Activated T-helper 1 cell treated with Interleukin-2 at 50 U/mL for 16 hours (primary cell): ENCODE measurements at places on chromosomes 7 and 10.

DNA sequence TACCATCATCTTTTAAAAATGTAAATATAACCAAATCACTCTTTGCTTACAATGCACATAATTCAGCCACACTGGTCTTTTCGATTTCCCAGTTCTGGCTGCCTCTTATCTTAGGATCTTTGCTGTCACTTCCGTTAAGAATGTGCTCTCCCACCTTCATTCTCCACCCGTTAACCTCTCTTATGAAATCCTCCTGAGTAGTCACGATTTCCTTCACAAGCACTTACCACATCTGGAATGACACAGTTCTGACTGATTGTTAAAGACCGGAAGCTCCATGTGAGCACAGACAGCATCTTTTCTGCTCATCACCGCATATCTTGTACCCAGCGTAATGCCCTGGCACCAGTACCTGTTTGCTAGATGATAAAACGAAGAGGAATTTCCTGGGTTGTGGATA is 84.3 kb downstream of the CUL2 start:
- DNase-seq = no peak

GRCh38 chr7:134593530-134594392 is 44.9 kb downstream of the AKR1B15 start:
- no peak for DNase-seq

GRCh38 chr10:92305133-92306072 is 14.4 kb downstream of the MARCHF5 start:
- DNase-seq = no peak

GRCh38 chr7:129122078-129122750 is 22.3 kb upstream of the TSPAN33 start:
- DNase-seq = no peak

GRCh38 chr10:28681291-28681763 is 4.0 kb downstream of the BAMBI start:
- DNase-seq = no peak

GRCh38 chr7:50261593-50261992 is 42.9 kb upstream of the IKZF1 start:
- no peak for DNase-seq

DNA sequence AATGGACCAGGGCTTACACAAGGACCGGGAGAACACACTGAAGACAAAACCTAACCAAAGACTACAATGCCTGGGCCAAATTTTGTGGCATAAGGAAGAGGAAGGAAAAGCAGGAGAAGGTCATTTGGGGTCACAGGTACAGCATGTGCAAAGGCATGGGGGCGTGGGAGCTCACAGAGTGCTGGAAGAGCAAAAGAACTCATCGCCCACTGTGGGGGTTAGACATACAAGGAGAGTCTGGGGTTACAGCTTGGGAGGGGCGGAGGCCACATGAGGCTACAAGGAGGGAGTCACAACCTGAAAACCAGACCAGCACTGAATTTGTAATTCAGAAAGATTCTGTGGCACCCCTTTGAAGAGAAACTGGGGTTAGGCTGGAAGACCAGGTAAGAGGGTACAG is 9.7 kb downstream of the PUS7 start:
- no peak for DNase-seq

DNA sequence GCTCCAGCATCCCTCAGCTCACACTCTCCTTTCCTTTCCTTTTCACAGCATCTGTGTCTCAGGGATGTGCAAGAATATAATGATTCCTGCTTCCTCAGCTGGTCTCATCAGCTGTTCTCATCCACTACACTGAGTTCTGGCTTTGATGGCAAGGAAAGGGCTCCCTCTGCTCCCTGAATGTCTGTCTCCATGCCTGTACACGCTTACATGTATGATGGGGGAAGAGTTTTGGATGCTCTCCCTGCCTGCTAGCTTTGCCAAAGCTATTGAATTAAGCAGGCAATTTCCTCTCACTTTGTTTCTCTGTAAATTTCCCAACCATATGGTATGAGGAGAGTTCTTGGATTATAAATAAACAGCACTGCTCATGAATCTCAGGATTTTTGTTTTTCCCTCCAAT is 254.5 kb downstream of the SORCS3 start:
- DNase-seq = no peak

DNA sequence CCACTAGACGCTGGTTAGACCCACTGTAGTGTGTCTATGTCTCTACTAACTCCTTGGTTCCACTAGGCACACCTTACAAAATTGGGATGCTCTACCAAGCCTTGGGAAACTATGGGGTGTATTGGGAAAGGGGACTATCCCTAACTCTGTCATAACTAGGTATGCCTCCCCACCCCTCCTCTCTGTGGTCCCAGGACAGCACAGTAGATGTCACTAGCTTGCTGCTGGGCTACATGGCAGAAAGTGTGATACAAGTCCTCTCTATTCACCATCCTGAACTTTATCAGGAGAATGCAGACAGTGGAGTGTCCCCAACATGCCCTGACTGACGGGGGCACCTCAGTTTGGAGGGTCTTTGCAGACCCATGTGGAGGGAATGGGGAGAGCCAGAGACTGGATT is 30.3 kb upstream of the TMEM273 start:
- DNase-seq = no peak

DNA sequence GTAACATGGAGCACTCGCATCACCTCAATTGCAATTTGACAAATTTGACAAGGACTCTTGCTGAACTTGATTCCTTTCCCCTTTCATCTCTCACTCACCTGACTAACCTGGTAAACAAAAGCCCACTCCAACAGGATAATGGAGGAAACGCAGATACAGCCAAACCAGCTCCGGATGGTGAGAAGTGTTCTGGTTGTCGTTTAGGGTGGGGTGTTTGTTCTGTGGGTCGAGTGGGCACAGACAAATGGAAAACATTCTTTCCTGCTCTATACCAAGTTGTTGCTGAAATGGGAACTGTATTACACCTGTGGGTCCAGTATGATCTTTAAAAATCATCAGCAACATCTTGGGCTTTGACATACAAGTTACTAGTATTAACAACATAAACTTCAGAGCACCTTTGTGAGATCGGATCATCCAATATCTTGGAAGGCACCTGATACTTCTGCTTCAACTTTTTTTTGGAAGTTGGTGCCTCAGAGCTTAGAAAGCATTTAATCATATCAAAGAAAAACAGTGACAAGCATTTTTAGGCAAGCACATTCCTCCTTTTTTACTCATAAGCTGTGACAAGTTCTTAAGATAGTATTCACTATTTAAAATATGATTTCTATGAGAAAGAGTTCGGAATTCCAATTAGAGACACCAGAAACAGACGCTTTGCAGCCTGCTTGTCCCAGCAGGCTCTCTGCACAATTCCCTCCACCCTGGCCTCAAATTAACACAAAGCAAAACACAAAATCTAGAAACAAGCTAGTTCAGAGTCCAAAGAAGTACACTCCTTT is 58.1 kb downstream of the CCDC186 start:
- no peak for DNase-seq

- no peak for DNase-seq
Observed at GRCh38 chr10:75105576-75106197, 5.8 kb upstream of the SAMD8 start.

DNA sequence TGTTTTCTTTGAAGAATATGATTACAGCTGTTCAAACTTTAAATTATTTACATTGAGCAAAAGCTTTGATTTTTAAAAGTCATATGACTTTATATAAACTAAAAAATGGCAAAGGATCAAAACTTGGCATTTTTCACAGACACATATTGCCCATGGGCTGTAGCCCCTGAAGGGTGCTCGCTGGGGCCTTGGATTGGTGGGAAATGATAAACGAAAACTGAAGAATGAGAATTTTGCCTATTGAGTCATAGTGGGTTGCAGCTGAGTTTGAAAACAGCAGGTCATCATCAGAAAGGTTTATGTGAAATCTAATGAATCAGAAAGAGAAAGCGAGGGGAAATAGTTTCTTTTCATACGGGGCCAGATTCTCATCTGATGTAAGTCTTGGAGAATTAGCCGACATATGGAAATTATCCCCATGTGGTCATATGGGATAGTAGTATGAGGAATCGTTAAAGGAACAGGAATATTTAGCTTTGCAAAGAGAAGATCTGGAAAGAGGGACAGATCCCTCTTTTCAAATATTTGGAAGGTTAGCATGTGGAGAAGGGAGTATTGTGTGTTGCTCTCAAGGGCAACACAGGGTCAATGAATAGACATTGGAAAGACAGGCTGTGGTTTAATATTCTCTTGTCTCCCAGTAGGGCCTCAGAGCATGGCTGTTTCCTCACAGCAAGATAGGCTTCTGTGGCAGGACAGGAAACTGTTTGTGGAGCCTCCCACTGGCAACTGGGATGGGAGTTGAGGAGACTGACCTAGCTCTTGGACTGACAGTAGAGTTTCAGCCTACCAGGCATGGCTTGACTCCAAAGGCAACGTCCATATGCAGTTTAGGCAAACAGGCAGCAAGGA is 119.0 kb downstream of the FZD1 start:
- DNase-seq = no peak

GRCh38 chr7:50832744-50833143 is 50.0 kb upstream of the GRB10 start:
- no peak for DNase-seq

DNA sequence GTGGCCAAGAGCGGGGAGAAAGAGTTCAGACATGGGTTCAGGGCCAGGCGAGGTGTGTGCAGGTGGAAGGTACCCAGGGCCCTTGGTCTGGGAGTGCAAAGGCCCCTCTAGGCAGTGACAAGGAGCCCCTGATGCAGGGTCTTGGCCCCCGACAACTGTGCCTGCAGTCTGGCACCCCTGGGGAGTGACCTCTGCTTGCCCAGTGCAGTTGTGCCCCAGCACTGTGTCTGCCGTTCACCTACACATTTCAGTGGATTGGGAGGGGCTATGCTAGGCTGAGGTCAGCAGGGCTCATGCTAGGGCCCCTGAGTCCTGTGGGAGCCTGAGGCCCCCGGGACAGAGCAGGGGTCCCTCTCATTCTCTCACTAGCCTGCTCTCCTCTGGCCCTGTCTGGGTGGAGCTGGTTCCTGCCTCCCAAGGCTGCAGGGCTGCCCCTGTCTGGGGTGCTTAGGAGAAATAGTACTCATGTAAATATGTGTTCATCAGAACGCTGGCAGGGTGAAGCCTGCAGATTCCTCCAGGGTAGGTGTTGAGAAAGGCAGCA is 550.4 kb downstream of the TCERG1L start:
- DNase-seq = no peak

DNA sequence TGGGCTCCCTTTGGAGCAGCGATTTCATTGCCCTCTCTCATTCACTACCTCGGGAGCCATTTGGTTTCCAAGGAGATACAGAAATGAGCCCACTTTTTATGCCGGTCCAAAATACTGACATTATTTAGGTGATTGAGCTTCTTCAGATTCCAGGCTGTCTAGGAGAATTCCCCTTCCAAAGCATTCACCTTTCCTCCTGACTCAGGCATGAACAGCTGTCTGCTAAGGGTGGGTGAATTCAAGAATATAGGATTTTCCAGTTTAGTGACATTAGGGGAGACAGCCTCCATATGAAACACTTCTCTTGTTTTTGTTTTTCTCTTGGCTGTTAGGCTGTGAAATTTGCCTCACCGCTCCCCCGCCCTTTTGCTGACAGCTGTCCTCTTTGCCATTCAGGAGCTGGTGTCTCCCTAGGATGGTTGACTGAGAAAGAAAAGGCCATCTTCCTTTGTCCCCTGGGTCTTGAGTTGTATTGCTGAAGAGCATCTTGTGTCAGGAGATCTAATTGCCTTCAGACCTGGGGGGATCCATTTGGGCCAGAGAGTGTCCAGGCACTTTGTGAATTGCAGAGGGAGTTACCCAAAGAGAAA is 56.7 kb downstream of the LRRC4 start:
- no peak for DNase-seq

DNA sequence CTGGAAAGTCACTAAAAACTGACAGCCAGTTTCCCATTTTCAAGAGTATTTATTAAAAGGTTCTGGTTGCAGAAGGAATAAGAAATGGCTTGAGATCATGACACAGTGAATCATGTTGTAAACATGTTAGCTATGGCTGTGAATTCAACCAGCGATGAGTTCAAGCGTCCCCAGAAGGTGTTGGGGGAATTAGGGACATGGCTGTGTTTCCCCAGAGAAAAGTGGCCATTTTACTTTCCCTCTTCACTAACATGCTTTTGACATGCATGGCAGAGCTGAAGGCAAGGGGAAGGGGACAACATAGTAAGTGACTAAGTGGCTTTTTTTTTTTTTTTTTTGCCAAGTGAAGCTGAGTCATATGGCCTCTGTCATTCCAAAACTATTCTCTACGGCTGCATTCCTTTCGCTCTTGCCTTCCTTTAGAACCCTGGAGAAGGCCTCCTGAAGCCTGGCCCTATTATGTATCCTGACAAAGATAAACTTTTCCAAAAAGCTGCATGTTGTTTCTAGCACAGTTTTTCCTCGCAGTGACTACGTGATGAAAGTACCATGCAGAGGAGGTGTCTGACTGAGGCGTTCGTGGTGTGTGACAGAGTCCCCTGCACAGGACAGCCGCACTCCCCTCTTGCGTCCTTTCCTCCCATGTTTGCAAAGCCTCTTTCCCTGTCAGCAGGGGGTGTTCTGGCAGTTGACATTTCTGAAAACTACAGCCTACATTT is 46.9 kb downstream of the EGFR start:
- DNase-seq = no peak

DNA sequence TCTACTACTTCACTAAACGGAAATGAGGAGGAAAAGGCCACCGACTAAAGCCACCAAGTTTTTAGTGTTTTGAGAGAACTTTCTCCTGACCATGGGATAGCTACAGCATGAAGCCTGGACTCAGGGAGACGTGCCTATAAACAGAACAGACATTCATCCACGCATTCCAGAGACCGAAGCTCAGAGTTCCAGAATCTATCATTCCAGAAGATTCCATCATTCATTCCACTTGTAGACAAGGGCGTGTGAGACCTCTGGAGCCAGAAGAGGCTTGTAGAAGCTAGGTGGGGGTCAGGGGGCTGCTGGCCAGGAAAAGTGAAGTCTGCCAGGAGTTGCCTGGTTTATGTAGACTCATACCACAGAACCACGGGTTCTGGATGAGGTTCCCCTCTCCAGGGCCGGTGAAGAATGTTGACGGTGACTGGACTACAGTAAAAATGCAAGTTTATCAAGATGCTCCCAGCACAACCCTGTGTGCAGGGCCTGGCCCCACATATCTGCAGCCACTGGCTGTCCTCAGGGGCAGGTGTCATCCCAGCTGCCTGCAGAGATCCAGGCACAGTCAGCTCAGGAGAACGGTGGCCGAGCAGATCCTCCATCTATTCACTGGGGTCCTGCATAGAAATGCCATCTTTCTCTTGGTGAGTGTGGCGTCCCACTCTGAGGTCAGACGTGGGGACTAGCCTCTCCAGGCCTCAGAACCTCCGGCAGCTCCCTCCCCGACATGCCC is 215.7 kb downstream of the USP6NL start:
- no peak for DNase-seq

- DNase-seq = no peak
Observed at GRCh38 chr7:91347290-91347689, 83.1 kb downstream of the FZD1 start.

- DNase-seq = no peak
Observed at GRCh38 chr10:77887631-77888355, 38.8 kb downstream of the DLG5 start.

GRCh38 chr7:50739744-50740435 is 42.8 kb downstream of the GRB10 start:
- DNase-seq = peak; percentile 47

DNA sequence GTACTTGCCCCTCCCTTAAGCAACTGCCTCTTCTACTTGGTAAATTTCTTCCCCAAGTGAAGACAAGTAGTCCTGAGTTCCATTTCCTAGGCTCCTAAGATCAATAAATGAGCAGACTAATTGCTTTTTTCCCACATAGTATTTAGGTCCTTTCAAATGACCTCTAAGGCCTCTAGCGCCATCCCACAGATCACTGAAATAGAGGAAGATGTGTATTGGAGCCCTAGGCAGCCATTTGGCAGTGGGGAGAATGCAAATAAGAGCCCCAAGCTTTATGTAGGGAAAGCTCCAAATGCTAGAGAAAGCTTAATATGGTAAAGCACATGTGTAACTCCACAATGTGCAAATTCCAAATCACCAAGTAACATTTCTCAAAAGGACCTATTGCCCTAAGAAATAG is 316.5 kb upstream of the PHF14 start:
- no peak for DNase-seq
